Subcutaneous adipose tissue (tissue), 4 donors: ENCODE measurements at places on chromosomes 1 and 21. TPM values are rescaled to one million over a fixed set of nuclear protein-coding genes. Genes with fewer than 3 reads are reported as not detected.

Gene GPATCH4
- total RNA-seq = 35.1 TPM

Gene DNAJC8
- total RNA-seq = 75.9 TPM

Gene IL20
- total RNA-seq = not detected

Gene PRMT6
- total RNA-seq = 7.3 TPM

Gene SLAMF9
- total RNA-seq = not detected

Gene RGSL1
- not detected for total RNA-seq

Gene KIF21B
- total RNA-seq = 3.2 TPM
